ENCODE measurements at places on chromosomes 13 and 19.
A peak's percentile ranks its signal among the peaks of the same experiment; 100 is the strongest.

GRCh38 chr19:47156861-47157430 lies 26.3 kb downstream of the SAE1 start:
- peak; percentile 46 for DNase-seq

- DNase-seq, result no peak
These were observed at the start of gene THSD1 for GRCh38 chr13:52405767-52406494. TSS of gene THSD1 (minus strand) at chr13:52406172. CDS start at chr13:52402600, 3,572 bp downstream.

GRCh38 chr19:29779921-29780320 lies 31.9 kb upstream of the CCNE1 start:
- no peak for DNase-seq

DNA sequence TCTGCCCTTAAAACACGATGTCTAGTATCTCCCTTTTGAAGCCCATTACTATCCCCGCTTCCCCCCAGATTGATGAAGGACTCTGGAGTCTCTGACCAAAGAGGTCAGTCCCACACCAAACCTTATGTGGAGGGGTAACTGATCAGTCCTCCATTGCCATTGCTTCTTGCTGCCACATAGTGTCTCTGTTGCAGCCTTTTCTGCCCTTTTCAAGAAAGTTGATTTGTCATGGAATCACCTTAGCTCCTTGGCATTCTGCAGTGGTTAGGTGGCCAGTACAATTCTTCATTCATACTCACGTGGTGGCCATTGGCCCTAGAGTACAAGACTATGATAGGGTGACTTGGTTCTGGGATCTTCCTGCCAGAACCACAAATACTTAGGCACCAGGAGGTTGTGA lies 8.4 kb upstream of the HTR2A start:
- no peak for DNase-seq

DNA sequence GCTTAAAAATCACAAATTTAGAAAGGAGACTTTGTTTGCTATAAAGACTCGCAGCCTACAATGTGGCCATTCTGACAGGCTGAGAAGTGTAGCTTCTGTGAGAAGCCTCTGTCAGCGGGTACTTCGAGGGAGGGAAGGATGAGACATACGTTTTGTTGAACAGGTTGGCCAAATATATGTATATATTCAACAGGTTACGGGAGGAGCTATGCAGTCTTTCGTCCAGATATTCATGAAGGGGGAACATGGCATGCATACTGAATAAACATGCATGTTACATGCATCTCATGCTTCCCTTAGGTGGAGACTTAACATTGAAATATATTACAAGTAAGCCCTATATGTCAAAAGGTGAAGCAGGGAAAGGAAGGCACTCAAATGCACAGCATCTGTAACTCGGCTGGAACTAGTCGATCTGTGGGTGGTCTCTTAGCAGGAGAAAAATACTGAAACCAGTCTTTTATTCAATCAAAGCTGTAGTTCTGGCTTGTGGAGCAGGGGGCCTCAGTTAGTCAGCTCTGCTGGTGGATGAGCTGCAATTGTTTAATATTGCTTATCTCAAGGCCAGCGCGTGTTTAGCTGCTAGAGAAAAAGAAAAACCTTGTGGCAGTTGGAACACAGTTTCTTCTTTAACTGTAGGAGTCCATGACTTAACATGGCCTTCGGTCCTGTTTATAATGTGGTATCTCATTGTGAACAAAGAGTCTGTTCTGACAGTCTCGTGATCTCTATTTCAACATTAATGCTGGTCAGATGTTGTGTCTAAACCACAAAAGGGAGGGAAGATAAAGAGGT lies 94.3 kb downstream of the FAM216B start:
- DNase-seq, result no peak

DNA sequence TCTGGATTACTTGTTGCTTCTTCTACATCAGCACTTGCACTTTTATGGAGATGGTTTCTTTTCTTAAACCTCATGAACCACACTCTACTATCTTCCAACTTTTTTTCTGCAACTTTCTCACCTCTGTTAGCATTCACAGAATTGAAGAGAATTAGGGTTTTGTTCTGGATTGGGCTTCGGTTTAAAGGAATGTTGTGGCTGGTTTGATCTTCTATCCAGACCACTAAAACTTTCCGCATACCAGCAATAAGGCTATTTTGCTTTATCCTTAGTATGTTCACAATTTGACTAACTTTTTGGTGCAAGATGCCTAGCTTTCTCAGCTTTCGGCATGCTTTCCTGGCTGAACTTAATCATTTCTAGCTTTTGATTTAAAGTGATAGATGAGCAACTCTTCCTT lies 666.7 kb upstream of the MIR17HG start:
- no peak for DNase-seq

GRCh38 chr19:32343550-32344262 lies 1.7 kb upstream of the ZNF507 start:
- DNase-seq, result no peak

DNA sequence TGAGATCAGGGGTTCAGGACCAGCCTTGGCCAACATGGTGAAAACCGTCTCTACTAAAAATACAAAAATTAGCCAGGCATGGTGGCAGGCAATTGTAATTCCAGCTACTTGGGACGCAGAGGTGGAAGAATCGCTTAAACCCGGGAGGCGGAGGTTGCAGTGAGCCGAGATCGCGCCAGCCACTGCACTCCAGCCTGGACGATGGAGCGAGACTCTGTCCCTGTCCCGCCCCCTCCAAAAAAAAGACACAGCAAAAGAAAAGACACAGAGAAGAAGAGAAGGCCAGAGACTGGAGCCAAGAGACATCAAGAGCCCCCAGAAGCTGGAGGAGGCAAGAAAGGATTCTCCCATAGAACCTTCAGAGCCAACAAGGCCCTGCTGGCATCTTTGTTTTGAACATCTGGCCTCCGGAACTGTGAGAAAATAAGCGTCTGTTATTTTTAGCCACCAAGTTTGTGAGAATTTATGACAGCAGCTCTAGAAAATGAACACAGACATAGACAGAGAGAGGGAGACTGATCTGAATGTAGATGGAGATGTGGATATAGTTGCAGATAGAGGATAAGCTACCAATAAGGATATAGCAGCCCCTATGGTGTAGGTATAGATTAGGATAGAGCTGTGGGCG lies 25.7 kb upstream of the PNMA8B start:
- DNase-seq, result no peak

DNA sequence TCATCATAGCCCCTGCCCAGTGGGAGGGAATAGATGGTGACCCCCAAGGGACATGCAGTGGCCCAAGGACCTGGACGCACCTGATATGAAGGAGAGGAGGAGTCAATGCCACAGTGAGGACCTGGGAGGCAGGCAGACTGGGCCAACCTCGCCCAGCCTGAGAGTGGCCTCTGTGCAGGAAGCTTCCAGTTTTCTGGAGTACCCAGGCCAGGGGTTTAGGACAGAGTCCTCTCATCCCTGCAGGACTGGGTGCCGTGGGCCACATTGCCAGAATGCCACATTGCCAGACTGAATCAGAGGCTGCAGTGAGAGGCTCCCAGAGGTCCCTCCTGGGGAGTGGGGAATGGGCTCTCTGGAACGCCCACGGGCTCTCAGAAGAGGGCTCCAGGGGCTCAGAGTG lies 82.9 kb upstream of the VSTM2B start:
- DNase-seq, result no peak

DNA sequence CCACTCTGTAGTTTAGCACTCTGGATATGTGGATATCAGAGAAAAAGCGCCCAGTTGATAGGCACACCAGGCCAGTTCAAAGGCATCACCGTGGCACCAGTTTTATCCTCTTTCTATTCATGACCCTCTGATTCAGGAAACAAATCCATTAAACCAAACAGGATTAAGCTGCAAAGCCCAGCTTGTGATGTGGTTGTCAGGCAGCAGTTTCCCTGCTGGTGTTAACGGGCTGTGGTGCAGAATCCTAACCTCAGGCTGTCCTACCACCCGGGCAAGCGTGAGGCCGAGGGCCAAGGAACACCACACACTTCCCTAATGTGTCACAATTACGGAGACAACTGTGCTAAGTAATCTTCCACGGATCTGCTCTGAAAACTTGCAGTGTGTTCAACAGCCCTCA lies 209.1 kb downstream of the OLFM4 start:
- no peak for DNase-seq

- DNase-seq, result no peak
These were observed 2.7 kb upstream of the RASA3 start for GRCh38 chr13:114134944-114135610.

- no peak for DNase-seq
These were observed 160.4 kb downstream of the ZIC5 start for GRCh38 chr13:99811067-99811700.

GRCh38 chr19:38912600-38913514 lies 871 bp upstream of the CCER2 start:
- DNase-seq, result no peak

- DNase-seq, result peak; percentile 8
These were observed 108.9 kb downstream of the DNAJC15 start for GRCh38 chr13:43132257-43132656.

DNA sequence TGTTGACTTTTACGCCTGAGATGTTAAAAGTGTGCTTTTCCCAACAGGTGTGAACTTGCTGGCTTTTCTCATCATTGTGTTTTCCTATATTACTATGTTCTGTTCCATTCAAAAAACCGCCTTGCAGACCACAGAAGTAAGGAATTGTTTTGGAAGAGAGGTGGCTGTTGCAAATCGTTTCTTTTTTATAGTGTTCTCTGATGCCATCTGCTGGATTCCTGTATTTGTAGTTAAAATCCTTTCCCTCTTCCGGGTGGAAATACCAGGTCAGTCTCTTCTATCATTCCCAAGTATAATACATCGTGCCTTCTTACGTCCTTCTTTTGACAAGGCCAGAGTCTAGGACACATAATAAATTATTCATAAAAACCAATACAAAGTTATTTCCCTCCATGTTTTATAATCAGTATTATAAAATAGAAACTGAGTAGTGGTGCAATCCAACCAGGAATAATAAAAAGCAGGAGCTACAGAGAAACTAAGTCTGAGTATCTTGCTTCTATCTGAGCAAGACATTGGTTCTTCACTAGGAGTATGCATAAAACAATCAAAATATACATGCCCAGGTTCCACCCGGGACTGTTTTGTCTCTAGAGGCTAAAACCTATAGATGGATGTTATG lies 57.9 kb downstream of the RXFP2 start:
- no peak for DNase-seq

DNA sequence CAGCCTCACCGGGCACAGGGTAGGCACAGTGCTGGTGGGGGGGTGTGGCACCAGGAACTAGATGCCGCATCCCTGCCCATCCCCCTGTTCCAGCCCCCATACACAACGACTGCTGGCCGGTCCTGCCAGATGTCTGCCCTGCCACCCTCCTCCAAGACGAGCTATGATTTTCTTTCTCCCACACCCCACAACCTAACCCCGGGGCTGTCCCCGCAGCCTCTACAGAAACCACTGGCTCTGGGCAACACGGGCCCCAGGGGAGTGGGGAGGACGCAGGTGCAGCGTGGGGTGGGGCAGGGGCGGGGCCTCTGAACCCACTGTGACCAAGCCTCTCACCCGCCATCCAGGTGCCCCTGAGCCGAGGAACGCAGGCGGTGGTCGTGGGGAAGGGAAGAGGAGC lies 15.5 kb downstream of the PGLS start:
- DNase-seq, result no peak

GRCh38 chr19:5632241-5632612 lies 9.3 kb downstream of the SAFB start:
- no peak for DNase-seq

DNA sequence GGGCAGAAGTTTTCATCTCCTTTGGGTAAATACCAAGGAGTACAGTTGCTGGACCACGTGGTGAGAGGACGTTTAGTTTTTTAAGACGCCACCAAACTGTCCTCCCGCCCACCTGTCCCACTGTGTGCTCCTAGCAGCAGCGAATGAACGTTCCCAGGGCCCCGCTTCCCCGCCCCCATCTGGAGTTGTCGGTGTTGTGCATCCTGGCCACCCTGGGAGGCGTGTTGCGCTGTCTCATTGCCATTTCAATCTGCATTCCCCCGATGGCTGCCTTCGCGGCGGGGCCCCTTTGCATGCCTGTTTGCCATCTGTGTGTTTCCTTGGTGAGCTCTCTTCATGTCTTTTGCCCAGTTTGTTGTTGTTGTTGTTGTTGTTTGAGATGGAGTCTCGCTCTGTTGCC lies 76.1 kb downstream of the KDM4B start:
- DNase-seq, result no peak

- peak; percentile 42 for DNase-seq
These were observed 199.4 kb downstream of the USP12 start for GRCh38 chr13:26971990-26972887.

DNA sequence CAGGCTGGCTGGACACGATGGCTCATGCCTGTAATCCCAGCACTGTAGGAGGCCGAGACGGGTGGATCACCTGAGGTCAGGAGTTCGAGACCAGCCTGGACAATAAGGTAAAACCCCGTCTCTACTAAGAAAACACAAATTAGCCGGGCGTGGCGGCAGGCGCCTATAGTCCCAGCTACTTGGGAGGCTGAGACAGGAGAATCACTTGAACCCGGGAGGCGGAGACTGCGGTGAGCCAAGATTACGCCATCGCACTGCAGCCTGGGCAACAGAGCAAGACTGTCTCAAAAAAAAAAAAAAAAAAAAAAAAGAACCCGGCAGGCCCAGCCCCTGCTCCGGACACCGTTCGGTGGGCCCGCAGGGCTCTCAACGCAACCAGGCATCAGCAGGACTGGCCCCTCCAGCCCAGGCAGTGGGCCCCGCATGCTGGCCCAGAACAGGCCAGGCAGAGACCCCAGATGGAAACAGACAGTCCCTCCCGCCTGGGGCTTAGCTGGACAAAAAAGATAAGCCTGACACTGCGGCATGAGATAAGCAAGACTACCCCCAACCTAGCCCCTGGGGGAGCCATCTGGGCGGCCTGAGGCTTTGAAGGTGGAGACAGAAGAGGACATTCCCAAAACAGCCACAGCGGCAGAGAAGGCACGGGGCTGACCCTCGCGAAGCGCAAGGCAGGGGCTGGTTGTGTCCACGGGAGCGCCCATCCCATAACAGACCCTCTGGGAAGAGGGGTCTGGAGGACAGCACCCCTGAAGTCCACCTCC lies 11.6 kb downstream of the REXO1 start:
- no peak for DNase-seq

GRCh38 chr19:56670961-56671612 lies 470 bp downstream of the ZNF835 start:
- no peak for DNase-seq

DNA sequence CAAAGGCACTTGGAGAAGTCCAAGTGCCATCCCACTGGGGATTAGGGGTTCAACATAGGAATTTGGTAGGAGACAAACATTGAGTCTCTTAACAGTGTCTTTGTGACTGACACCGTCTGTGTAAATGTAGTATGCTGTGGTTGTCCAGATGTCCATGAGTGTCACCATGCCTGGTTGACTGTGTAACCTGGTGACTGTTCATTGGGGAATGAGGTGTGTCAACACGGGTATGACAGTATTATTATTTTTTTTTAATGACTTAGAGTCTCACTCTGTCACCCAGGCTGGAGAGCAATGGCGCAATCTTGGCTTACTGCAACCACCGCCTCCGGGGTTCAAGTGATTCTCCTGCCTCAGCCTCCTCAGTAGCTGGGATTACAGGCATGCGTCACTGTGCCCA lies 16.2 kb downstream of the PKN1 start:
- DNase-seq, result no peak

Data from NCI-H187 treated with DMSO at 0.1 percent for 48 hours (cell line).